ENCODE measurements at places on chromosomes 4 and X.

GRCh38 chr4:121307445-121308327 lies 73.1 kb downstream of the QRFPR start:
- peak; percentile 86 for DNase-seq

DNA sequence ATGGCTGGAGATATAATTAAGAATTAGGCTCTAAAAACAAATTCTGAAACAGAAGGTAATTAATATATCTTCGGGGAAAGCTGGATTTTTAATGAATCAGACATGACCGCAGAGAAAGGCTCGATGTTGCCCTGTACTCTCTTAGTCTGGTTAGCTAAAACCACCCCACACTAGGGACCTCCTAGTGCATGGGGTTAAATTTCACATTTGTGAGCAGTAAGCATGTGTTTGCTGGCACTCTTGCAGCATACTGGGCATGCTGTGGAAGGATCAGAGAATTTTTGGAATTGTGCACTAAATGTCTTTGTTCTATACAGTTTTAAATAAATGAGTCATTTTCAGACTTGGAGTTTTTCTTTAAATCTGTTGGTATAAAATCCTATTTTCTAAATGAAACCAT lies 475.6 kb upstream of the FTHL17 start:
- DNase-seq, result no peak

DNA sequence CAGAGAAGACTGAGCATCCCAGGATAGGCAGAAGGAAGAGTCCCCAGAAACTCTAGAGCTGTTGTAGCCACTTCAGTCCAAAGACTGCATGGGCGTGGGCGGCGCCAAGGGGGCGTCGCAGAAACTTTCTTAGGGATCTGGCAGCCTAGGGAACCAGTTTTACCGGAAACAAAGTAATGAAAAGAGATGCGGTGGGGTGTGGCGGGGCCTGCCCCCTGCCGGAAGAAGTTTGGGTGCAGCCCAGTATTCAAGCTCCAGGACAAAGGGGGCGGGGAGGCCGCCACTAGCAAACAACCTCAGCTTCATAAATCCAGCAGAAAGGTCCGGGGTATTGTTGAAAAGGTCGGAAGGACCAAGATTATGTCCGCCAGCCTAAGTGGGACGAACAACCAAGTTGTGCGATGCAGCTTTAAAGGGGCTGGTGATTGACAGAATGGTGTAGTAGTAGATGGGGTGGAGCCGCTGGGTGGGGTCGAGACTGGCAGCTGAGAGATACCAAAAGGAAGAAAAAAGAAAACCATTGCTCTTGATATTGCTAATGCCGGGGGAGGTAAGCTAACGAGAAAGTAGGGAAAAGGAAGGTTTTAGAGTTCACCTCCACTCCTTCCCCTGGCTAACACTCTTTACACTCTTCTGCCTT lies 190.5 kb downstream of the RRAGB start:
- peak; percentile 91 for DNase-seq

DNA sequence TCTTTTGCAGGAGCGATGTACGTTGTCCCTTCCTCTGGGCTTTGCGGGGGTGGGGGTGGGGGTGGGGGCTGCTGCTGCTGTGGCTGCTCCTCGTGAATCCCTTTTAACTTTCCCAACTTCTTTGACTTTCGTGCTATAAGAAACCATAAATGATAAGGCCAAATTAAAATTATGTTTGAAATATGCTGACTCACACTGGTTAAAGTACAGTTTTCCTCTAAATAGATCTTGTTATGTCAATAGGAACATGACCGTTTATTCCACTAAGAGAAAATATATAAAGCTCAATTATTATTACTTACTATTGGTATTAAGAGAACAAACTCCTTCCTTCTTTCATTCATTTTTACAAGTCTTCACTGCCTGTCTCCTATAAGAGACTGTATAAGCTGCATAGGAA lies 287.4 kb downstream of the NR3C2 start:
- no peak for DNase-seq

GRCh38 chr4:27000820-27001219 lies 140.2 kb downstream of the STIM2 start:
- no peak for DNase-seq

Data from mesendoderm (in vitro differentiated cells).